Activated naive CD8-positive, alpha-beta T cell treated with anti-CD3 and anti-CD28 coated beads, Interleukin-2, amount 10 ng/mL, durations not matched to agents 7 days and 5 days (primary cell): ENCODE measurements at places on chromosomes 16 and 17. TPM values are rescaled to one million over a fixed set of nuclear protein-coding genes. Genes with fewer than 3 reads are reported as not detected.

ASGR1 gene
- 1.1 TPM for total RNA-seq

DNA sequence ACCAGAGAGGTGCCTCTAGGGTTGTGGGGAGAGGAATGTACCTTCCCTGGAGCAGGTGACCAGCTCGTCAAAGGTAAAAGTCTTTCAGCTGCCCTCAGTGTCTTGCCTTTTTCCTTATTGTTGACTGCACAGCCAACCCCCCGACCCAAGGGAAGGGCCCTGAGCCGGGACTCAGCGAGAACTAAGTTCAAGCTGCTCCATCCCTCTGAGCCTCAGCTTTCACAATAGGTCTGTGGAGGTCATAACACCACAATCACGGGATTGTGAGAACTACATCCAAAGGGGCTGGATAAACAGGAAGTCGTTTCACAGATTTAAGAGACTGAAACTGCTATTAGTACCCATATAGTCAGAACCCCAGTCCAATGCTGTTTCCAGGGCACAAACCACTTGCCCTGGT is 2.6 kb upstream of the KRT36 start:
- no peak for DNase-seq

DNA sequence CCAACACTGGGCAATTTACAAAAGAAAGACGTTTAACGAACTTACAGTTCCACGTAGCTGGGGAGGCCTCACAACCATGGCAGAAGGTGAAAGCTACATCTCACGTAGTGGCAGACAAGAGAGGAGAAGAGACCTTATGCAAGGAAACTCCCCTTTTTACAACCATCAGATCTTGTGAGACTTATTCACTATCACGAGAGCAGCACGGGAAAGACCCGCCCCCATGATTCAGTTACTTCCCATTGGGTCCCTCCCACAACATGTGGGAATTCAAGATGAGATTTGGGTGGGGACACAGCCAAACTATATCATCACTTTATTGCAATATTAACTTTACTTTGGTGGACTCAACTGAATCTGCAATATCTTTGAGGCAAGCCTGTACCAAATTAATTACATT is 11.9 kb upstream of the ENGASE start:
- no peak for DNase-seq

DNA sequence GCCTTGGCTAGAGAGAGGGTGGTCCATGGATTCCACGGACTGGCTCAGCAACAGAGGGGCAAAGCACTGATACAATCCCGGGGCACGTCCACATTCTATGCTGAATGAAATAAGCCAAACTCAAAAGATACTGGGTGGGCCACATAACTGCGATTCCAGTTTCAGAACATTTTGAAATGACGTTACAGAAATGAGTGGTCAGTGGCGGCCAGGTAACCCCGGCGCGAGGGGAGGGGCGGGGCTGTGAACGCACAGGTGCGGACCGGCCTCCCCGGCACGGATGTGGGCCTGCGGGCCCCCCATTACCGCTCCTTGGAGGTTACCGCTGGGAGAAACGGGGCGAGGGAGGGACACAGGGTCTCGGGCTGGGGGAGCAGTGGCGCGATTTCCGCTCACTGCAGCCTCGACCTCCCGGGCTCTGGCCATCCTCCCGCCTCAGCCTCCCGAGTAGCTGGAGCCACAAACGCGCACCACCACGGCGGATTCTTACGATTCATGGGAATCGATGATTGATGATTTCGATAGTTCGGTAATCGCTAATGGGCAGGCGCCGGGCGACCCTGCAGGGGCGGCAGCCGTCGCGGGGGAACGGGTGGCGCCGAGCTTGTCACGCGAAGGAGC is 559 bp downstream of the MVD start:
- peak; percentile 54 for DNase-seq

DNA sequence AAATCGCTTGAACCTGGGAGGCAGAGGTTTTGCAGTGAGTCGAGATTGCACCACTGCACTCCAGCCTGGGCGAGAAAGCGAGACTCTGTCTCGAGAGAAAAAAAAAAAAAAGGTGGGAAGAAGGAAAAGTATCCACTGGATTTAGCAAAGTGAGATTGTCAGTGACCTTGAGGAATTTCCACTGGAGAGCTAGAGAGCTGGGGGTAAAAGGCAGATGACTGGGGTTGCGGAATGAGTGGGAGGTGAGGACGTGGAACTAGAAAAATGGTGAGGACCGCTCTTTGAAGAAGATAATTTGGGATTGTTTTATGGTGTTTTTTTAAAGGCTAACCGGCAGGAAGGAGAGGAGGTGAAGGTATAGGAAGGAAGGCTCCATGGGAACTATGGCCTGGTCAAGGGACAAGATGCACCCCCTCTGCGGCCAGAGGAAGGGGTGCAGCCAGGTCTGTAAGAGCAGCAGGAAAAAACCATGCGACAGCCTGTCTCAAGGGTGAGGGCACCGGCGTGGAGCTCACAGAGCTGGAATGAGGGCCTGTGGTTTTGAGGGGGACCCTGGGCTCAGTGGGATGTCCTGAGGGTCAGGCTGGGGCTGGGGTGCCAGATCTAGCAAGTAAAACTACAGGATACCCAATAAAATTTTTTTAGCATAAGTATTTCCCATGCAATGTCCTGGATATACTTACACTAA is 694 bp upstream of the MLST8 start:
- no peak for DNase-seq

KRTAP9-8 gene
- total RNA-seq = not detected

RNF43 gene
- not detected for total RNA-seq

- no peak for DNase-seq
Measured at GRCh38 chr16:86968866-86969265, 348.3 kb downstream of the C16orf95 start.

ZSCAN10 gene
- 0.39 TPM for total RNA-seq

DNA sequence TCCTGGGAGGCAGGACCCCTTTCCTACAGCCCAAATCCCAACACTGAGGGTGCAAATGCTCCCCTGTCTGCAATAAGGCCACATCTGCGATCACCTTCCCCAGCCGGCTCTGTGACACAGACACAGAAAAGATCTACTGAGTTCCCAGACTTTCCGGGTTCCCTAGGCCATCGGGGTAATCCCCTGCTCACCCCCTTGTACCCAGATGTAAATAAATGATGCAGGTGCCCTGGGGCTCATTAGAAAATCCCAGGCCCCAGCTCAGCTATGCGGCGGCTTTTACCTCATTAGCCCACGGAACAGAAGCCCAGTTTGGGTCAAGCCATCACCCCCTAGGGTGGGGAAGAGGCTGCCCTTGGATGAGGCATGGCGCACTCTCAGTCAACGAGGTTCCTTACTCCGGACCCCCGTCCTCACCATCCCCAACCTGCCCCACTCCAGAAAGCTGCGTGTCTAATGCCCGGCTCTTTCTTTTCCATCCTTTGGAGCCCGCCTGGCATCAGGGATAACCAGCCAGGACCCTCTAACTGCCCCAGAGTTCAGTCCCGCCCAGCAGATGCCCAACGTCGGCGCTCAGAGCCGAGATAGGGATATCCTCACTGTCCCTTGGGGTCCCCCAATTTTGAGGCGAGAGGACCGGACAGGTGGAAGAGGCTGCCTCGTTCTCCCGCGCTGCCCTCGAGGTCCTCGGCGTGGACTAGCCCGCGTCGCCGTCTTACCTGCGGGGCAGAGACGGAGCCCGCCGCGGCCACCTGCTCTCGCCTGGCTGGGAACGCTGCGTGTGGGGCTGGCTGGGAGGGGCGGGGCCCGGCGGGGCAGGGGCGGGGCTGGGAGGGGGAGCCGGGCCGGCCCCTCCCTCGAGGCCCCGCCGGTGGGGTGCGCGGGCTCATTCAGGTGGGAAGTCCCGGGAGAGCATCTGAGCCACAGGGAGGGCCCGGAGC is at the start of gene ZNF385C:
TSS of gene ZNF385C (minus strand) at position 783 of the 941 bp plus-strand sequence. CDS start 35,417 bp downstream, outside the sequence.
- DNase-seq = no peak

DNA sequence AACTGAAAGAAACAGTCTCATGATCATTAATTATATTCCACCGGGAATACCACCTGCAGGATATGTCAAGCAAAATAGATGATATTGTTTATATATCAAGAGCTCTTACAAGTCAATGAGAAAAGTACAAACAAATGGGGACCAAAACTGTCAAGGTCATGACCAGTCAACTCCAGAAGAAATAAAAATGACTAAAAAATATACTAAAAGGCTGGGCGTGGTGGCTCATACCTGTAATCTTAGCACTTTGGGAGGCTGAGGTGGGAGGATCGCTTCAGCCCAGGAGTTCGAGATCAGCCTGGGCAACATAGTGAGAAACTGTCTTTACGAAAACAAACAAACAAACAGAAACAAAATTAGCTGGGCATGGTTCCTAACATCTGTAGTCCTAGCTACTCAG is 49.8 kb upstream of the SCNN1B start:
- DNase-seq = no peak

PLCG2 gene
- total RNA-seq = 13.5 TPM

GRCh38 chr17:14048169-14048568 is 21.1 kb upstream of the COX10 start:
- DNase-seq = no peak

- DNase-seq = no peak
Measured at GRCh38 chr16:85735946-85736345, 14.9 kb downstream of the C16orf74 start.
